ENCODE measurements at places on chromosomes 7 and 10. TPM values are rescaled to one million over a fixed set of nuclear protein-coding genes. Genes with fewer than 3 reads are reported as not detected.
A peak's percentile ranks its signal among the peaks of the same experiment; 100 is the strongest.

ANKRD61 gene
- total RNA-seq: 0.31 TPM

PLEKHS1 gene
- total RNA-seq: not detected

CYP2C18 gene
- not detected for total RNA-seq

TSPAN33 gene
- total RNA-seq: 4.7 TPM

EBF3 gene
- total RNA-seq: 0.31 TPM

COBL gene
- 6.4 TPM for total RNA-seq

C10orf71 gene
- not detected for total RNA-seq

SPAM1 gene
- not detected for total RNA-seq

LRRD1 gene
- 0.78 TPM for total RNA-seq

ZNF425 gene
- total RNA-seq: 5.1 TPM

SEMA3E gene
- total RNA-seq: 22.9 TPM

HOXA1 gene
- total RNA-seq: not detected

AKR1D1 gene
- total RNA-seq: not detected

ASB15 gene
- not detected for total RNA-seq

AOC1 gene
- not detected for total RNA-seq

- no peak for DNase-seq
Measured at GRCh38 chr10:113600569-113600968, 47.7 kb downstream of the HABP2 start.

DNA sequence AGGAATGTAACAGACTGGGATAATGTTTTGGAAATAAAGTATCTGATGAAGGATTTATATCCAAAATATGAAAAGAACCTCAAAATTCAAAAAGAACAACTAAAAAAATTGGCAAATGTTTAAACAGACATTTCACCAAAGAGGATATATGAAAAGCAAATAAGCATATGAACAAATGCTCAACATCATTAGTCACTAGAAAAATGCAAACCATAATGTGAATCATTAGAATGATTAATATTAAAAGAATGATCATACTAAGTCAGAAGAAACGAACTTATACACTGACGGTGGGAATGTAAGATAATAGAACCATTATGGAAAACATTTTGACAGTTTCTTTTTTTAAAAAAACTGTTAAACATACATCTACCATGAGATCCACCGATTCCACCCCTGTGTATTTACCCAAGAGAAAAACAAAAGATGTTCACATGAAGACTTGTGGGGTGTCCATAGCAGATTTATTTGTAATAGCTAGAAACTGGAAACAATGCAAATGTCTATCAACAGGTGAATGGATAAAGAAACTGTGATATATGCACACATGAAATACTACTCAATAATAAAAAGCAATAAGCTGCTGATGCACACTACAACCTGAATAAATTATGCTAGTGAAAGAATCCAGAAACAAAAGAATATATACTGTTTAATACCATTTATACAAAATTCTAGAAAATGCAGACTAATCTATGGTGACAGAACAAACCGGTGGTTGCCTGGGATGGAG is 35.7 kb downstream of the PRKG1 start:
- DNase-seq: no peak

DNA sequence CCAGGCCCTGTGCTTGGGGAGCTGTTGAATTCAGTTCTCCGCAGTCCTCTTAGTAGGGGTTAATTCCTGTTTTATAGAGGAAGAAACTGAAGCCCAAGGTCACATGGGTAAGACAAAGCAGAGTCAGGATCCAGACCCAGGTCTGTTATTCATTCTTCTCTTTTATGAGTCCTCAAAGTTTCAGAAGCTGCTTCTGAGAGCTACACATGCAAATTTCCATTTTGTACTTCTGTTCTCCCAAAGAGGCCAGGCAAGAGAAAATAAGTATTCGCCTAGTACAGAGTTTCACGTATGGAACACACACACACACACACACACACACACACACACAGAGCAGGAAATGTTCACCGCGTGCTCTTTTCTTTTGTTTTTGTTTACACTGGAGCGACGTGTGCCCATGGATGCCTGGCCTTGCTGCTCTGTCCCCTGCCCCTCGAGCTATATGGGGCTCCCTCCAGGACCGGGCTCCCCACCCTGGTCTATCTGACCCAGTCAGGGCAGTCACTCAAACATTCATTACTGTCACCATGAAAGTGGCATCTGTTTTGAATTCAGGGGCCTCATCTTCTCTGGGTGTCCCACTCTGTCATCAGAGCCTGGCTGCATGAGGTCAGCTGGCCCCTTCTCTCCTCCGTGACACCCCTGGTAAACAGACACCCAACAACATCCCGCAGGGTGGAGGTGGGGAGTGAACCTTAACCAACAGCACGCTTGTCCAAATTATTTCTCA is 84.4 kb downstream of the TNS3 start:
- DNase-seq: no peak

DNA sequence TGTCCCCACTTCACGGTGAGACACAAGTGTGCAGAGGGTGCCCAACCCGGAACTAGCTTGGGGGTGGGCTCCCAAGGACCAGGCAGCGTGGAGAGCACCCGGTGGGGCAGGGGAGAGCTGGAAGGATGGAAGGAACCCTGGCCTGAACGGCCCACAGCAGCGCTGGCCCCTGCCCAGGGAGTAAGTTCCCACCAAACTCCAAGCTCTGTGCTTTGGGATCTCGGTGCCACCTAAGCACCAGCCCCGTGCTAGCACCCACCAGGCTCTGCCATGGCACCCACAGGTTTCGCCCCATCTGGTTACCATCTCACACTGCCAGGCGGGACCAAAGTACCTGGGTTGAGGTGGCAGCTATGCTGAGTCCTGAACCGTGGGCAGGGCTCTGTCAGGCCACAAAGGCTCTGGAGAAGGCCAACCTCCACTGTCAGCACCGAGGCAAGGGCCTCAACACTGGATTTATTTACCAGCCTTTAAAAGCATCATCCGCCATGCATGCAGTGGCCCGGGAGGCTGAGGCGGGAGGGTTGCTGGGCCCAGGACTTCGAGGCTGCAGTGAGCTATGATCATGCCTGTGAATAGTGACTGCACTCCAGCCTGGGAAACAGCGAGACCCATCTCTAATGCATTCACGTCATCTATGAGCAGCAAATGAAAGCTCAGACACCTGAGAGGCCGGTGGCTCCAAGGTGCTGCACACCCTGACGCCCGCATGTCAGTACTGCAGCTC is 16.0 kb downstream of the GPER1 start:
- no peak for DNase-seq

GRCh38 chr10:127548022-127548421 is 1.1 kb upstream of the NPS start:
- no peak for DNase-seq

DNA sequence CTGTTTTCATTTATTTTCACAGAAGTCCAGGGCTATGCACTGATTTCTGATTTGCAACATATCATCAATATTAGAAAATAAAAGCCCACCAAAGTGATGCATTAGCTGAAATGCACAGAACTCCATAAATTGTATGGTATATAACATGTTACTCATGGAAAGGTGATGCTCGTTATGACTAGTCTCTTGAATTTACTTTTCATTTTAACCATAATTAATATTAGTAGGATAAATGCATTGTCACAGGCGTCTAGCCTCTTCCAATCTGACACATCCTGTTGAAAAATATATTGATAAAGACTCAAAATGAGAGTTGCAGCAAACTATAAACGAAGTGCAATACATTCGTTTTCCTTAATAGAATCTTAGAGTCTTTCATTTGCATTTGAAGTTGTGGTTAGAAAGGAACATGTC is 92.4 kb downstream of the CPED1 start:
- DNase-seq: no peak

DNA sequence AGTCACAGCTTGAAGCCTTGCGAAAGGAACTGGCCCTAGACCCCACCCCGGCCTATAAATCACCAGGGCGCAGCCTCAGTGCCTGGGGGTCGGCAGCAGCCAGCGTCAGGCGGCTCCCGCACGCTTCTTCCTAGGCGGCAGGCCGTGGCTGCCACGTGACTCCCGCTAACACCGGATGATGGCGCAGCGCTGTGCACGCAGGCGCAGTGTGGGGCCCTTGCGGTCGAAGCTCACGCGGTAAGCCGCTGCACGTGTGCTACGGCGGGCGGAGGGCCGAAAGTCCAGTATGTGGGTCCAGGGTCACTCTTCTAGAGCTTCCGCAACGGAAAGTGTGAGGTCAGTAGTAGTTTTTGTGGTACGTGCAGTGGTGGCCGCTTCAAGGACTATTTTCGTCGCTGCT is at the start of gene STK31:
TSS of gene STK31 (plus strand) at position 220 of the 400 bp plus-strand sequence. CDS start at position 287, 67 bp downstream.
- no peak for DNase-seq

DNA sequence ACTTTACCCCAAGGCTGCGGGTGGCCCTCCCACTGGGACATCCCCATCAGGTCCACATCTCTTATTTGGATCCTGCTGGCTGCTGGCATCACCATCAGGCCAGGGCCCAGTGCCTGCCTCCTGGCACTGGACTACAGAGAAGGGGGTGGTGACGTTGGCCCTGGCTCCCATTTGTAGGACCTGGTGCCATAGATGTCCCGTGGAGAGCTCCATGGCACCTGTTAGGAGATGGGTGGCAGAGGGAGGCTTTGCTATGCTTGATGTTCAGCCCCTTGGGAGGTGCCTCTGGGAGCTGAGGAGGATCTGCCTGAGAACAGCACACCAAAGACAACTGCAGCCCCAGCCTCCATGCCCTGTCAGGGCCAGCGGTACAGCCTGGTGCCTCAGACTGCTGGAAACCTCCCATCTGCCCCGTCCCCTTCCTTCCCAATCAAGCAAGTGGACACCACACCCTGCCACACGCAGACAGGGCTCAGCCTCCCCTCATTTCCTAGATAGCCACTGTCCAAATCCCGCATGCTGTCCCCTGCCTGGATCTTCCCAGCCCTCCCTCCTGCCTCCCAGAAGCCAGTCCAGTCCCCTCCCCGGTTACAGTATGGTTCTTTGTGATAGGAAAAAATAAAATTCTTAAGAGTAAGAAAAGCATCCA is 230.0 kb upstream of the GRB10 start:
- no peak for DNase-seq

- DNase-seq: no peak
Measured at GRCh38 chr10:68924593-68924992, 23.5 kb downstream of the DDX50 start.

GRCh38 chr7:30331338-30331737 is 46.9 kb downstream of the ZNRF2 start:
- DNase-seq: no peak

DNA sequence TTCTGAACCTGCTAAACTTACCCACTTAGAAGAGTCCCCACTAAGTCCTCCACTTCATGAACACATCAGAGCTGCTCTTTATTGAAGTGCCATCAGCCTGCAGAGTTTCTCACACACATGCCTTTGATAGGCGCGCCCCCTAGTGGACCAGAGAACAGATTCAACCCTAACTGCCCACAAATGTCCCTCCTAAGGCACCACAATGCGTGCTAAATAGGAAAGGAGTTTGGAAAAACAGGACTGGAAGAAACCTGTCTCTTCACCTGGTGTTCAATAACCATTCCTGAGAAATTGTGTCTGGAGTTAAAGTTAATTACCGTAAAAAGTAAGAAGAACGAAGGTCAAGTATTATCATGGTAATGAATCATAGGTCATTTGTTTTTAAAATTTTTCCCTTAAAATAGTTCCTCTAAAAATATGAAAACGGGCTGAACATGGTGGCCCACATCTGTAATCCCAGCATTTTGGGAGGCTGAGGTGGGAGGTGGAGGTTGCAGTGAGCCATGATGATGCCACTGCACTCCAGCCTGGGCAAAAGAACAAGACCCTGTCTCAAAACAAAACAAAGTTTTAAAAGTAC is 249.7 kb downstream of the ELMO1 start:
- peak; percentile 79 for DNase-seq

GRCh38 chr10:61899069-61899531 is 2.4 kb upstream of the ARID5B start:
- no peak for DNase-seq

DNA sequence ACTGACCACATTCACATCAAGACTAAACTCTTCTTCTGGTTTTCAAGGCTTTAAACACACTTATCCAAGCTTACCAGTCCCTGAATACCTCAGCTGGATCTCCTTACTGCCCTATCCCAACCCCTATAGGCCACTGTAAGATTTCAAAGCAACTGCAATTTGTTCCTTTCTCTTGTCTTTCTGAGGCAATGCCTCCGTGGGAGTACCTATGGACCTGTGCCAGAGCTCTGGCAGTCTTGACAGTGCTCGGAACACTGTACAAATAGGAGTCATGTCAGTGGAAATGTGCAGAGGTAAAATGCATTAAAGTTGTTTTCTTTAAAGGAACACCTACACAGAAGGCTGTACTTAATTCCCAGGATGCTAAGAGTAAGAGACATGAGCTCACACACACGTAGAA is 124.7 kb downstream of the CNOT4 start:
- DNase-seq: no peak

GRCh38 chr7:13987395-13987794 is 2.1 kb downstream of the ETV1 start:
- DNase-seq: no peak

DNA sequence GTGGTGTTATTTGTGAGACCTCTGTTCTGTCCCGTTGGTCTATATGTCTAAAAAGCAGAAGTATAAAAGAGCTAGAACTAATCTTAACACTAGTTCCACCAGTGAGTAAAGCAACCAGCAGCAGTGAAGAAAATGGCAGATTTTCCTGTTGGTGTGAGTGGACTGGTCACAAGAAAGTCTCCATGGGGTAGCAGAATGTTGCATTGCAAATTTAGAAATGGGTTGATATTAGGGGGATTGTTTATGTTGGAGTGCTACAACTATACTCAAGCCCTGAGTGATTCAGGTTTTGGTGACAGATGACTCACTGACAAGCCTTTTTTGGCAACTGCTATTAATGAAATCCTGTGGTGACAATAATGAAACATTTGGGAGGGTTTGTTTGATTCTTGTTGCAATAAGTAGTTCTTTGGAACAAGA is 5.6 kb downstream of the AVL9 start:
- DNase-seq: no peak

GRCh38 chr7:17506095-17506494 is 207.6 kb downstream of the AHR start:
- no peak for DNase-seq

GRCh38 chr10:120132811-120133210 is 240.3 kb downstream of the SEC23IP start:
- DNase-seq: no peak

GRCh38 chr7:80804589-80804988 is 114.3 kb downstream of the SEMA3C start:
- DNase-seq: no peak
